ENCODE measurements at places on chromosomes 13 and 19.

DNA sequence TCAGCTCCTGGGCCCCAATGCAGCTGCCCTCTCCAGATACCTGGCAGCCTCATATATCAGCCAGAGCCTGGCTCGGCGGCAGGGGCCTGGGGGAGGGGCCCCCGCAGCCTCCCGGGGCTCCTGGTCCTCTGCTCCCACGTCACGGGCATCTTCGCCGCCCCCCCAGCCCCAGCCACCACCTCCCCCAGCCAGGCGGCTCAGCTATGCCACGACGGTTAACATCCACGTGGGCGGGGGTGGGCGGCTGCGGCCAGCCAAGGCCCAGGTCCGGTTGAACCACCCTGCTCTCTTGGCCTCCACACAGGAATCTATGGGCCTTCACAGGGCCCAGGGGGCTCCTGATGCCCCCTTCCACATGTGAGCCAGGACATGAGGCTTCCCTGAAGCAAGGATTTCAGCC, 10.8 kb downstream of the RPS16 start:
- DNase-seq: no peak

- DNase-seq: no peak
Observed at GRCh38 chr13:86082121-86082520, 282.9 kb upstream of the SLITRK6 start.

- DNase-seq: no peak
Observed at GRCh38 chr13:74048756-74049155, 85.4 kb downstream of the KLF12 start.

DNA sequence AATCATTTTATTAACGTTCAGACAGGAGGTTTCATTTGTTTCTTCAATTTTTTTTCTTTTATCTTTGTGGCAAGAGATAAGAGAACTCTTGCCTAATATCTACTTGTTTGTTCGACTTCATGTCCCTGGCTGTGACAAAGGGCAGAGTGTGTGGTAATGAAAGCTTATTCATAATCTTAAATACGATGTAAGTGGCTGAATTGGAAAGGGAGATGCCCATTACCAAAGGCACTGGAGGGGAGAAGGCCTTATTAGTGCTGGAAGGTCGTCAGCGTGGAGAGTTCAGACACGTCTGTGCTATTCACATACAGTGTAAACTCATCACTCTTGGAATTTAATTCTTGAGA, 54.0 kb downstream of the RFC3 start:
- DNase-seq: no peak

Data from DMS79 (cell line).